ENCODE measurements at places on chromosomes 12 and 14. TPM values are rescaled to one million over a fixed set of nuclear protein-coding genes. Genes with fewer than 3 reads are reported as not detected.

GRCh38 chr12:57744194-57744776 is 554 bp upstream of the TSPAN31 start:
- peak overlapping the region; percentile 90 for H3K27ac ChIP-seq
- no peaks in the 10 kb centered on the region for H3K27me3 ChIP-seq
- peaks cover 9% of the 10 kb centered on the region for H3K36me3 ChIP-seq
- H3K4me1 ChIP-seq, result peaks cover 13% of the 10 kb centered on the region

DNA sequence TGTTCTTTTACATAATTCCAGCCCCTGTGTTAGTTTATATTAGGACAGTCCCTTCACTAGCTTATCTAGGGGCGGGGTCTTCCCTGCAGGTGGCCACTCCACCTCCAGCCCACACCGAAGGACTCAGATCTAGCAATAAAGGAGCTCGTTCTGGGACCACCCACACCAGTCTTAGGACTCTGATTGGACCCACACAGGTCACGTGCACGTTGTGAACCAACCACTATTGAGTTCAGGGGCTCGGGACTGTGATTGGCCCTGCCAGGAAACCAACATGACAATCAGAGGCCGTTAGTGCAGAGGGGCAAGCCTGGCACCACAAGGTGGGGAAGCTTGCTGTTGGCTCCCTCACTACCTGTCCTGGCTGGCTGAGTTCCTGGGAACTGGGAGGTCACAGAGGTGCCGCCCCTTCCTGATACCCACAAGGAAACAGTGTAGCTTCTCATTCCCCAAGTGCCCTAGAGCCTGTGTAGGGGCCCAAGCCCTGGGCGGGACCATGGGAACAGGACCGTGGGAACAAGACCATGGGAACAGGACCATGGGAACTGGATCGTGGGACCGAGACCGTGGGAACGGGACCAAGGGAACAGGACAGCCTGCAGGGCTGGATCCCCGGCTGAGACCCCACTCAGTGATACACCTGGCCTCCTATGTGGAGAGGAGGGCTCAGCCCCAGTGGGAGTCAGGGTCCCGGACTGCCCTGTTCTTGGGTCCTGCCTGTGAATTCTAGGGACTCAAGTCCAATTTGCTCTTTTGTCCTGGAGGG is 297.8 kb downstream of the ADGRD1 start:
- H3K27ac ChIP-seq, result no peak overlapping the region
- H3K4me1 ChIP-seq, result no peaks in the 10 kb centered on the region
- no peaks in the 10 kb centered on the region for H3K36me3 ChIP-seq

Gene AQP2
- not detected for total RNA-seq

- H3K27ac ChIP-seq, result no peak overlapping the region
- DNase-seq, result peak; percentile 17
- no peaks in the 10 kb centered on the region for H3K27me3 ChIP-seq
- H3K36me3 ChIP-seq, result no peaks in the 10 kb centered on the region
- H3K4me3 ChIP-seq, result no peak overlapping the region
Measured at GRCh38 chr14:101726954-101727302, 34.6 kb upstream of the PPP2R5C start.

Gene WSCD2
- total RNA-seq, result not detected

DNA sequence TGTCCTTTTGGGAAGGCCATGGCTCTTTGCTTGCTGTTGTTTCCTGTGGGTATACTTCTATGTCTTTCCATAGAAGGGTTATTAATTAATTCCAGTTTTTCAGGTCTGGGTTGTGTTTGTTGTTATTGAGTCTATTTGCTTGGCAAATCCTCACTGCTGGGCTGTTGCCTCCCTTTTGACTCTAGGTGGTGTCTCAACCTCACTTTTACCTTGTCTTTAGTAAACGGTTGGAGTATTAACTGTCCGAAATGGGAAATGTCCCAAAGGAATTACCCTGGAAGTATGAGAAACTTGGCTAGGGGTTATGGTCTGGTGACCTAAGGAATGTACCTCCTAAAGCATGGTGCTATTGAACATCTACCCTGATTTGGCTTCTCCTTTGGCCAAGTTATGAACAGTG is 16.7 kb downstream of the PRH1 start:
- no peak overlapping the region for H3K4me3 ChIP-seq
- no peak overlapping the region for H3K27ac ChIP-seq
- no peaks in the 10 kb centered on the region for H3K36me3 ChIP-seq
- DNase-seq, result no peak
- H3K27me3 ChIP-seq, result no peaks in the 10 kb centered on the region

DNA sequence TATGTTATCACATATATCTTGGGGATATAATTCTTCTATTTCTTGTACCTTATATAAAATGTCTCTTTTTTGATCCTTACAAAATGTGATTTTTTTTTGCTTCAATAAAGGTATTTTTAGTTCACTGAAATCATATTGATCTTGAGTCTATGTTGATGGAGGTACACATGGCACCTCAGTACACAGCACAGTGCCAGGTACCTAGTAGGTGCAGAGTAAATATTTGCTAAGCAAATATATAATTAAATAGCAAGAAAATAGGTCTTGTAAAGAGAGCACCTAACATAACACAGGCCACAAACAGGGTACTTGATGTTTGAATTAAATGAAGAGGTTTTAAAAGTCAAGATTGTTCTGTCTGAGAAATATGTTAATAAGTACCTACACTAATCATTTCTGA is 69.7 kb downstream of the CIT start:
- H3K4me1 ChIP-seq, result no peaks in the 10 kb centered on the region
- H3K27me3 ChIP-seq, result no peaks in the 10 kb centered on the region
- no peaks in the 10 kb centered on the region for H3K36me3 ChIP-seq
- H3K27ac ChIP-seq, result no peak overlapping the region
- H3K4me3 ChIP-seq, result no peak overlapping the region

DNA sequence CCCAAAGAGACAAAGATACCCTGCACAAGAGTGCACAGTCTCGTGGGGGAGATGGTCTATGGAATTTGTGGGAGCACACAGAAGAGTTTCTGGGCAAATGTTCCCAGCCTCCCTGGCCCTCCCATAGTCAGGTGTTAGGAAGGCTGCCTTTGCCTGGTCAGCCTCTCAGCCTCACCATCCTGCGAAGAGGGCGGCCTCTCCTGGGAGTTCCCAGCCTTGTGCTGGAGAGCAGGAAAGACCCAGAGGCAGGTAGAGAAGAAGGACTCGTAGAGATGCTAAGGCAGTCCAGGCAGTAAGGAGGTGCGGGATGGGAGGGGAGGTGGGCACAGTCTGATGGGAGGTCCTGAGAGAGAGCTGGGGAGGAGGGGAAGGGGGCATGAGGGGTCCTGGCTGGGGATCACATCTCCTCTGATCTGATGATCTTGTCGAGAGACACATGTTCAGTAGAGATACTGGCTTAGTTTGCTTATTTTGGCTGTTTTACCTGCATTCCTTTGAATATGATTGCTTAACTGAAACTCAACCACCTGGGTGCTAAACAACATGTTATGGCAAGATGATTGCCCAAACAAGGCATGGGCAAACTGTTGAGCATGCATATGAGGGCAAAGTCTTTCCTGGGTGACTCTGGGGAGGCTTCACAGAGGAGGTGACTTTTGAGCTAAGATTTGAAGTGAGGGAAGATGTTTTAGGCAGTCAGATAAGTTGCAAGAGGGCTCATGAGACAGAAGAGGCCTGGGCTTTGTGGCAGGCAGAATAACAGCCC is 10.5 kb downstream of the SERPINA6 start:
- H3K4me1 ChIP-seq, result no peaks in the 10 kb centered on the region
- no peak overlapping the region for H3K27ac ChIP-seq
- no peaks in the 10 kb centered on the region for H3K36me3 ChIP-seq
- H3K27me3 ChIP-seq, result no peaks in the 10 kb centered on the region
- no peak for DNase-seq

DNA sequence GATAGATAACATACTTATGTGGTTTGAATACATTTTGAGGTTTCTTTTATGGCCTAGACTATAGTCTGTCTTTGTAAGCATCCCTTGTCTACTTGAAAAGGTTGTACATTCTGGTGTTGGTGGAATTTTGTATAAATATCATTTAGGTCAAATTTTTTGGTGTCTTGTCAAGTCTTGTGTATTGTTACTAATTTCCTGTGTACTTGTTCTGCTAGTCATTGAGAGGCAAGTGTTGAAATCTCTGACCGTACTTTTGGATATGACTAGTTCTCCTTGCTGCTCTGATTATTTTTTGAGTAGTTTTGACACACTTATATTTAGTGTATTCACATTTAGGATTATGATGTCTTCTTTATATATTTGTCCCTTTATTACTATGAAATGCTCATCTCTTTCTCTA is 219.6 kb downstream of the CCDC91 start:
- no peaks in the 10 kb centered on the region for H3K27me3 ChIP-seq
- H3K4me1 ChIP-seq, result no peaks in the 10 kb centered on the region
- H3K27ac ChIP-seq, result no peak overlapping the region
- H3K4me3 ChIP-seq, result no peak overlapping the region

GRCh38 chr12:124374147-124374546 is 79.3 kb downstream of the RFLNA start:
- no peak overlapping the region for H3K4me3 ChIP-seq
- H3K27me3 ChIP-seq, result no peaks in the 10 kb centered on the region
- peaks cover 35% of the 10 kb centered on the region for H3K4me1 ChIP-seq
- H3K27ac ChIP-seq, result no peak overlapping the region

Gene PPM1H
- 13.5 TPM for total RNA-seq

- no peak overlapping the region for H3K4me3 ChIP-seq
- DNase-seq, result no peak
- no peak overlapping the region for H3K27ac ChIP-seq
- H3K4me1 ChIP-seq, result no peaks in the 10 kb centered on the region
- no peaks in the 10 kb centered on the region for H3K36me3 ChIP-seq
Measured at GRCh38 chr14:39755269-39755878, 323.1 kb upstream of the FBXO33 start.

- H3K4me3 ChIP-seq, result no peak overlapping the region
- peaks cover 25% of the 10 kb centered on the region for H3K4me1 ChIP-seq
- no peaks in the 10 kb centered on the region for H3K27me3 ChIP-seq
- no peak overlapping the region for H3K27ac ChIP-seq
- H3K36me3 ChIP-seq, result peaks cover 28% of the 10 kb centered on the region
Measured at GRCh38 chr12:46391630-46392029, 19.1 kb upstream of the SLC38A2 start.

DNA sequence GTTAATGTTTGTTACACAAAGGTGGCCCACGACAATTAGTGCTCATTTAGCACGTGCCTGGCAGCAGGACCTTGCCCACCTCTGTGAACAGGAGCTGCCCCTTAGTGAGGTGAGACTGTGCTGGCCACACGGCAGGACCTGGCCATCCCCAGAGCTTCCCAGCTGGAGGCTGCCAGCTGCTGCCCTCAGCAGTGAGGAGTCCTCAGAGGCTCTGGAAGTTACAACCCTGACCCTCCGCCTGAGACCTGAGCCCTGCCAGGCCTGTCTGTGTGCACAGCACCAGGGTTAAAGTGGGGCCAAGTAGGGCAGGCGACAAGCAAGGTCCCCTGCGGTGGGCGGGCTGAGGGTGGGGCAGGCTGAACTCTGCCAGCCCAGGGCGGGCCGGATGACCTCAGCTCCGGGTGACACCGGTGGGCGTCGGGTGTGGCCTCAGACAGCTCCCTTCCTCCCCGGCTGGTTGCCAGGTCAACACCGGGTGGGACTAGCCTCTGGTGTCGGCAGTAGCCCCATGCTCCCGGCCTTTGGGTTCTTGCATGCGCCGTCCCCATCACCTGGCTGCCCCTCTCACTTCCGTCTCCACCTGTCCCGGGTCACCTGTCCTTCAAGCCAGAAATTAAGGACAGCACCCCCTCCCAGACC is 9.2 kb upstream of the LBHD2 start:
- no peaks in the 10 kb centered on the region for H3K36me3 ChIP-seq
- H3K27me3 ChIP-seq, result no peaks in the 10 kb centered on the region
- peaks cover 52% of the 10 kb centered on the region for H3K4me1 ChIP-seq
- DNase-seq, result peak; percentile 88
- H3K27ac ChIP-seq, result peak overlapping the region; percentile 49

DNA sequence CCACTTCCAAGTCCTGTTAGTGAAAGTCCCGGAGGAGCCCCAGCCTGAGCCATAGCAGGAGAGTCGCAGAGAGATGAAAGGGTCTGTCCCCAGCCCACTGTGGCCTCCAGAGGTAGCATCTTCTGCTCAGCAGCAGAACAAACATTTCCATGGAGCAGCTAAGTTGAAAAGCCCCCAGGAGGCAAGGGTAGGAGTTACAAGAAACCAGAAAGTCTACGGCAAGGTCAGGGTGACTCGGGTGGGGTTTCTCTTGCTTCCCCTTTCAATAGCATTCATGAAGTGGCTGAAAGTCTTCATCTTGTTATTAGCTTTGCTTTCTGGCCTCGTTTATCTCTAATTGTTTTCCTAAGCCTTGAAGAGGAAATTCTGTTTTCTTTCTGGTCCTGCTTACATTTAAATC is 151.2 kb upstream of the DIO3 start:
- no peak overlapping the region for H3K27ac ChIP-seq
- no peaks in the 10 kb centered on the region for H3K27me3 ChIP-seq
- DNase-seq, result no peak

Gene LMO3
- not detected for total RNA-seq

Gene NANOG
- total RNA-seq, result not detected

DNA sequence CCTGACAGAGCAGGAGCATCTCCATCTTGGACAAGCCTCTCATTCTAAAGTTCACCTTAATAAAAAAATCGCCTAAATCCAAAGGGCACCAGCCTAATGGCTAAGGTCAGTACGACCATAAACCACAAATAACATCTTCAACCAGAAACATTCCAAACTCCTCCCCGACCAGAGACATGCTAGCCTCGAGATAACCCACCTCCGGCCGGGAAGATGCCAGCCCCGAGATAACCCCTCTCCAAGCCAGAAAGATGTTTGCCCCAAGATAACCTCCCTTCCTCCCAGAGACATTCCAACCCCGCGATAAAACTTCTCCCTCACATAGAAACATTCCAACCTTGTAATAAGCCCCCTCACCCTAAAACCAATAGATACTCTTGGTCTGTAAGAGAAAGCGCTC is 86.8 kb upstream of the PKP2 start:
- DNase-seq, result no peak
- H3K36me3 ChIP-seq, result no peaks in the 10 kb centered on the region
- H3K27ac ChIP-seq, result no peak overlapping the region
- peaks cover 2% of the 10 kb centered on the region for H3K4me1 ChIP-seq
- H3K4me3 ChIP-seq, result no peak overlapping the region
